ENCODE measurements at places on chromosomes 7 and 10. TPM values are rescaled to one million over a fixed set of nuclear protein-coding genes. Genes with fewer than 3 reads are reported as not detected.

- H3K36me3 ChIP-seq, result no peaks in the 10 kb centered on the region
- peaks cover 49% of the 10 kb centered on the region for H3K4me1 ChIP-seq
- no peak for DNase-seq
- H3K27me3 ChIP-seq, result peaks cover 4% of the 10 kb centered on the region
- no peak overlapping the region for H3K4me3 ChIP-seq
Measured at GRCh38 chr10:8325024-8325980, 270.8 kb downstream of the GATA3 start.

Gene HIBADH
- total RNA-seq, result 15.4 TPM

Gene OR6B1
- not detected for total RNA-seq

DNA sequence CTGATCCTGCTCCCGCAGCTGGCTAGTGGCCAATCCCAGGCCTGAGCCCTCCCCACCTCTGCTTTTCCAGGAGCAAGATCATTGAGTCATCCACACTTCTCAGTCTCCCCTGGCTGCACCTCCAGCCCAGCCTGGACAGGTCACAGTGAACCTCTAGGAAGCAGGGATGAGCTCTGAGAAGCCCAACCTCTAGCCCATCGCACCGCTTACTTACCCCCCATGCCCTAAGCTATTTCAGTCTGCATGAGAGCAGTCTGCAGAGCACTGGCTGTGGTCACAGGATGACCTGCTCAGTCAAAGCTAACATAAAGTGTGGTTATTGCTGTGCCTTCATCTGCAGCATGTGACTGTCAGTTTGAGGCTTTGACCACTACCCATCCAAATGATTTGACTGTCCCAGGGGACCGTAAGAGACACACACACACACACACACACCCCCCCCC, 129.2 kb downstream of the SORBS1 start:
- H3K27me3 ChIP-seq, result peaks cover 17% of the 10 kb centered on the region
- H3K4me3 ChIP-seq, result no peak overlapping the region
- peaks cover 59% of the 10 kb centered on the region for H3K36me3 ChIP-seq
- DNase-seq, result no peak
- H3K27ac ChIP-seq, result peak overlapping the region; percentile 26
- peaks cover 65% of the 10 kb centered on the region for H3K4me1 ChIP-seq

DNA sequence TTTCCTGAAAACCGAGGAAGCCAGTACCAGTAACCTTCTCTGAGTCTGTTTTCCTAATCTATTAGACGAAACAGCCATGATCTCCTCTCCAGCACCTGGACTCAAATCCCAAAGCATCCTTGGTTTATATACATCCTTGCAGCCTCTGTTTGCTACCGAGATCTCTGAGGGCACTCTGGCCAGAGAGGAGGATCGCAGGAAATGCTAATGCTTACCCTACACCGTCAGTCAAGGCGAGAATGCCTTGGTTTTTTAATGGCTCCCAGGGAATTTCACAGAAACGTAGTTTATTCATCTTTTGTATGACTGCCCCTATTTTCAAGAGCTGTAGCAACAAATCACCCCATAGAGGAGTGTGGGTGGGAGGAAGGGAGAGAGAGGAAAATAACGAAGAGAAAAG, 91.5 kb upstream of the CALN1 start:
- H3K27ac ChIP-seq, result no peak overlapping the region
- no peak for DNase-seq
- H3K36me3 ChIP-seq, result no peaks in the 10 kb centered on the region

Measured in endothelial cell (in vitro differentiated cells).